ENCODE measurements at places on chromosomes 11 and 22. TPM values are rescaled to one million over a fixed set of nuclear protein-coding genes. Genes with fewer than 3 reads are reported as not detected.

Gene C11orf91
- not detected for total RNA-seq

Gene ARCN1
- 176 TPM for total RNA-seq

DNA sequence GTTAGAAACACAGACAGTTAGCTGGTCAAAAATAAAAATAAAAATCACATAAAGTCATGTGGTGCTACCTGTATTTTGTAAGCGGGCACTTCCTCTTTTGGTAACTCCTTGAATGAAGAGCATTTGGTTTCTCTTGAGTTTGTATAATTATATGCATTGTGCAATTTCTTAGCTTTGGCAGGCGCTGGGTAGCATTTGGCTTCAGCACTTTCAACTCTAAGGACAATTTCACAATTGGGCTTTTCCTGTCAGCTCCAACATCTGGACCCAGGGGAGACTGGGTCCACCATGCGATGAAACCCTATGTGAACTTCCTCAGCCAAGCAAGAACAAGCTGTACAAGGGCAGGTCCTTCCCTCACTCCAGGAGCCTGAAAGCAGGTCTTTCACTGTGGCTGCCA lies 169.1 kb downstream of the RRAS2 start:
- no peaks in the 10 kb centered on the region for H3K4me1 ChIP-seq
- H3K27me3 ChIP-seq: no peaks in the 10 kb centered on the region
- H3K36me3 ChIP-seq: no peaks in the 10 kb centered on the region
- H3K27ac ChIP-seq: no peak overlapping the region
- no peak for DNase-seq

DNA sequence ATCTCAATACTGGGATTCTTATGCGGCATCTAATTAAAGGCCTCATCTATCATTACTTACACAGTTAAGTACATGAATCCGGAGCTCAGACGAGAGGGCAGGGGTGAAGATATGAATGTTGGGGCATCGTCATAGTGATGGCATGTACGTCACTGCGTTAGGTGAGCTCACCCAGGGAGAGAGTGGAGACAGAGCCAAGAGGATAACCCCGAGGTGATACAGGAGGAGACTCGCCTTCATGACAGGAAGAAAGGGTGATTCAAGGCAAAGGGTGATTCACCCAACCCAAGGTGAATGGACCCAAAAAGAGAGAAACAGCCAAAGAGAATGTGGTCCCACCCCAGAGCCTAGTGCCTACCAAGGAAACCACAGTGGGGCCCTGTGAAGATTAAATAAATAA lies 132.9 kb upstream of the BLID start:
- no peak overlapping the region for H3K4me3 ChIP-seq
- H3K36me3 ChIP-seq: peaks cover 12% of the 10 kb centered on the region
- DNase-seq: peak; percentile 40
- no peak overlapping the region for H3K27ac ChIP-seq
- H3K4me1 ChIP-seq: peaks cover 2% of the 10 kb centered on the region
- H3K27me3 ChIP-seq: no peaks in the 10 kb centered on the region

DNA sequence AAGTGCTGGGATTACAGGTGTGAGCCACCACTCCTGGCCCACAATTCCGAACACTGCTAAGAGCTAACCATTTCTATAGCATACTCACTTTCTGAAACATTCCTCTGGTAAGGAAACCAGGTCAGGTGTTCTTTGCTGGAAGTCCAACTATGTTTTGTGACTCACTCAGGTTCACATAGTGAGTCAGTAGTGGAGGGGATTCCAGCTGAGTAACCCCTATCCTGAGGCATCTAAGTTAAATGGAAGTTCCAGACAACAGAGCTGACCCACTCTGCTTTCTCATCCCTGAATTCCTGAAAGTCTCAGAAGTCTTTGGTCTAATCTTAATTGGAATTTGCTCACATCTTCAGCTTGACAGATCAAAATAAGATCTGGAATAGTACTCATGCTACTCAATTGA lies 3.0 kb upstream of the CHRNA10 start:
- peak; percentile 88 for DNase-seq
- no peak overlapping the region for H3K4me3 ChIP-seq
- peaks cover 60% of the 10 kb centered on the region for H3K36me3 ChIP-seq
- no peak overlapping the region for H3K27ac ChIP-seq
- H3K27me3 ChIP-seq: no peaks in the 10 kb centered on the region

Gene SPDYC
- total RNA-seq: not detected

DNA sequence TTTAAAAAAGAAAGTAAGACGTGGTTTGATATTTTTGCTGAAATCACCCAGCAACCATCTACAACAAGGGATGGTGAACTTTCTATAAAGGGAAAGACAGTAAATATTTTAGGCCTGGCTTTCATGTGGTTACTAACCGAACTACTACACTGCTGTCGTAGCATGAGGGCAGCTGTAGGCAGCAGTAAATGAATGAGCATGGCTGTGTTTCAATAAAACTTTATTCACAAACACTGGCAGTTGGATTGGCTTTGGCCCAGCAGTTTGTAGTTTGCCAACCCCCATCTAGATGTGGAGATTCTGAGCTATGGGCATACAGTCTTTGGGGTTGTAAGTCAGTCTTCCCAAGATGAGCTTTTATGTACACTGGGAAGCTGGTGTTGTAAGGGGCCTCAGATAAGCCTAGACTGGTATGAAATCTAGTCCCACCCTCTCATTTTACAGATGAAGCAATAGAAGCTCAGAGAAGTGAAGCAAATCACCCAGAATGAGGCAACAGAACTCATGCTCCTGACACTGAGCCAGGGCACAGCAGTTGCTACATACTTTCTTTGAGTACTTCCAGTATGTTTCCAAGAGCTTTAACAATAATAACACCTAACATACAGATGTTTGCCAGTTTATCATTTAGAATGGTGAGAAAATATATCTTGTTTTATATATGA lies 204.4 kb downstream of the ADAMTS15 start:
- no peak overlapping the region for H3K4me3 ChIP-seq
- peak; percentile 89 for DNase-seq
- no peaks in the 10 kb centered on the region for H3K27me3 ChIP-seq

Gene ANGPTL5
- total RNA-seq: not detected

Gene TUB
- total RNA-seq: 12.9 TPM

Gene TPBGL
- total RNA-seq: not detected

Gene TBC1D10A
- total RNA-seq: 18.9 TPM

Gene GLYAT
- not detected for total RNA-seq

GRCh38 chr11:36748836-36749235 lies 150.8 kb upstream of the RAG2 start:
- H3K4me3 ChIP-seq: no peak overlapping the region
- DNase-seq: no peak
- peaks cover 10% of the 10 kb centered on the region for H3K27me3 ChIP-seq
- H3K27ac ChIP-seq: no peak overlapping the region

GRCh38 chr11:95655536-95655935 lies 134.0 kb downstream of the FAM76B start:
- no peaks in the 10 kb centered on the region for H3K27me3 ChIP-seq
- DNase-seq: no peak
- no peak overlapping the region for H3K27ac ChIP-seq
- H3K36me3 ChIP-seq: no peaks in the 10 kb centered on the region

DNA sequence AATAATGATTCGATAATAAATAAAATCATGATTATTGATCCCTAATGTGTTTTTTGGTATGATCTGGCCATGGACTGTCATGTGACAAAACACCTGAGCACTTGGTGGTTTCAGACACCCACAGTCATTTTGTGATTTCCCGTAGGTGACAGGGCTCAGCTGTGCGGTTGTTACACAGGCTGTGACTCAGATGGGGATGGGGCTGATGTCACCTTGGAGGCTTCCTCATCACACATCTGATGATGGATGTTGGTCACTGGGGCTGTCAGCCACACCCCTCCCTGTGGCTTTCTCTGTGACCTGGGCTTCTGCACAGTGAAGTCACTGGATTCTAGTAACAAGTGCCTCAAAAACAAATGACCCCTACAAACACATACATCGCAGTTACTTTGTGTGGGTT lies 995.1 kb downstream of the BRD1 start:
- no peak for DNase-seq
- no peak overlapping the region for H3K4me3 ChIP-seq
- no peaks in the 10 kb centered on the region for H3K36me3 ChIP-seq
- H3K4me1 ChIP-seq: no peaks in the 10 kb centered on the region
- no peaks in the 10 kb centered on the region for H3K27me3 ChIP-seq

- DNase-seq: no peak
- no peaks in the 10 kb centered on the region for H3K4me1 ChIP-seq
- peaks cover 2% of the 10 kb centered on the region for H3K36me3 ChIP-seq
- peak overlapping the region; percentile 47 for H3K4me3 ChIP-seq
- peaks cover 27% of the 10 kb centered on the region for H3K27me3 ChIP-seq
- H3K27ac ChIP-seq: no peak overlapping the region
These were observed 1.8 kb downstream of the GALR3 start for GRCh38 chr22:37824674-37825641.

DNA sequence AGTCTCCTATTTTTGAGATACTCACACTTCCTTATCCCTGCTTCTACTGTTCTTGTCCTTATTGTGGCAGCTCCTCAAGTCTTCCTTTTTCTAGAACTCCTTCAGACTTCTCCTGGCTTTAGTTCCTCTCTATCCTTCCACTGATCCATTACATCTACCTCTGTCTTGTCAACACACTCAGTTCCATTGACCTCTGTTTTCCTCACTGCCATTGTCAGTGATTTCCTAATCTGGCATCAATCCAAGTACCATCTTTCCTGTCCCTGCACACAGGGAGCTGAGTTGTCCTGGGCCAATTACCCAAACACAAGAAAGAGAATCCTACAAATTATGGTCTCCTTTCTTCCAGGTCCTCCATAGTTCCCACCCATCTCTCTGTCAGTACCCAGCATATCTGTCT lies 27.9 kb upstream of the RIC3 start:
- H3K4me1 ChIP-seq: no peaks in the 10 kb centered on the region
- H3K27me3 ChIP-seq: peaks cover 15% of the 10 kb centered on the region
- no peak overlapping the region for H3K4me3 ChIP-seq
- DNase-seq: no peak
- H3K36me3 ChIP-seq: no peaks in the 10 kb centered on the region

Gene KCTD14
- 0.83 TPM for total RNA-seq

Gene OR2AG2
- total RNA-seq: 0.28 TPM

DNA sequence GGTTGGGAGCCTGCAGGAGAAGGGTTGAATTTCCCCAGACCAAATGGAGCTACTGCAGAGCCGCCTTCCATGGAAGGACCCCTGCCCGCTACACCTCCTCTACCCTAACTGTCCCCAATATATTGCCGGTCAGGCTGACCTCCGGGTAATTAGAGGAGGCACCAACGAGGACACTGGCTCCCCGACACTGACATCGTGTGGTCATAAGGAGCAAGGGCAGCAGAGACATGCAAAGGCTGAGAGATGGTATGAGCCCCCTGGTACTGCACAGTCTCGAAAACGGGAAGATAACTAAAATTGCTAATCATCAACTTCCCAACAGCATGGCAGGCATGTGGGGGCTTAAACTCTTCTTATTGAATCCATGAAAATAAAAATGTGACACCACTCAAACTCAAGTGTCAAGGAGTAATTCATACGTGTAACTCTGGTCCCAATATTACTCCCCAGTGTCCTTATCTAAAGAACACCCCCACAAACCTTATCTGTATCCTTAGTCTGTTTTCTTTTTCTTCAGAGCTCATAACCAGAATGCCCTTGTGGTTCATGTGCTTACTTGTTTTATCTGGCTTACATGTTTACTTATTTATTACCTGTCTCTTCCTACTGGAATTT lies 4.4 kb downstream of the CAVIN3 start:
- peaks cover 6% of the 10 kb centered on the region for H3K36me3 ChIP-seq
- H3K27ac ChIP-seq: no peak overlapping the region
- H3K27me3 ChIP-seq: no peaks in the 10 kb centered on the region
- peak; percentile 65 for DNase-seq
- H3K4me1 ChIP-seq: peaks cover 7% of the 10 kb centered on the region
- no peak overlapping the region for H3K4me3 ChIP-seq

GRCh38 chr11:64510759-64511158 lies 80.3 kb upstream of the SLC22A12 start:
- no peaks in the 10 kb centered on the region for H3K4me1 ChIP-seq
- no peaks in the 10 kb centered on the region for H3K36me3 ChIP-seq
- H3K27ac ChIP-seq: no peak overlapping the region
- no peak for DNase-seq
- H3K4me3 ChIP-seq: no peak overlapping the region

GRCh38 chr11:107677924-107678631 lies 33.8 kb downstream of the SLN start:
- H3K4me1 ChIP-seq: no peaks in the 10 kb centered on the region
- H3K27ac ChIP-seq: no peak overlapping the region
- H3K27me3 ChIP-seq: peaks cover 14% of the 10 kb centered on the region
- no peak for DNase-seq

Gene ZNF215
- total RNA-seq: 7.2 TPM

- no peaks in the 10 kb centered on the region for H3K27me3 ChIP-seq
- H3K36me3 ChIP-seq: peaks cover 70% of the 10 kb centered on the region
- H3K4me1 ChIP-seq: no peaks in the 10 kb centered on the region
- H3K27ac ChIP-seq: no peak overlapping the region
These were observed 19.8 kb downstream of the SAMM50 start for GRCh38 chr22:43975041-43975440.

All from IMR-90 (cell line).